ENCODE measurements at places on chromosomes 16 and 17. TPM values are rescaled to one million over a fixed set of nuclear protein-coding genes. Genes with fewer than 3 reads are reported as not detected.

- H3K27ac ChIP-seq: no peak overlapping the region
- H3K4me1 ChIP-seq: no peaks in the 10 kb centered on the region
- no peaks in the 10 kb centered on the region for H3K36me3 ChIP-seq
- DNase-seq: no peak
Measured at GRCh38 chr16:63244631-63245030, 1208.4 kb upstream of the CDH8 start.

DNA sequence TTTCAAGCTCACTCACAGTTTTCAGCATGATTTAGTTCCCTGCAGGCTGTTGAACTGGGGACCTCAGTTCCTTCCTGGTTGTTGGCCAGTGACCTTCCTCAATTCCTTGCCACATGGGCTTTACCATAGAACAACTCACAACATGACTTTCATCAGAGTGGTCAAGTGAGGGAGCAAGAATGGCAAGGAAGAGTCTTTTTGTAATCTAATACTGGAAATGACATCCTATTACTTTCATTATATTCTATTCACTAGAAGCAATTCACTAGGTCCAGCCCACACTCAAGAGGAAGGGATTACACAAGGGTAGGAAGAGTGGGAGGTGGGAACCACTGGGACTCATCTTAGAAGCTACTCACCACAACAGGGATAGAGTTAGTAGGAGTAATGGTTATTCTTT, 57.6 kb downstream of the SYT17 start:
- H3K27ac ChIP-seq: no peak overlapping the region
- H3K27me3 ChIP-seq: no peaks in the 10 kb centered on the region
- peaks cover 5% of the 10 kb centered on the region for H3K36me3 ChIP-seq
- DNase-seq: no peak

DNA sequence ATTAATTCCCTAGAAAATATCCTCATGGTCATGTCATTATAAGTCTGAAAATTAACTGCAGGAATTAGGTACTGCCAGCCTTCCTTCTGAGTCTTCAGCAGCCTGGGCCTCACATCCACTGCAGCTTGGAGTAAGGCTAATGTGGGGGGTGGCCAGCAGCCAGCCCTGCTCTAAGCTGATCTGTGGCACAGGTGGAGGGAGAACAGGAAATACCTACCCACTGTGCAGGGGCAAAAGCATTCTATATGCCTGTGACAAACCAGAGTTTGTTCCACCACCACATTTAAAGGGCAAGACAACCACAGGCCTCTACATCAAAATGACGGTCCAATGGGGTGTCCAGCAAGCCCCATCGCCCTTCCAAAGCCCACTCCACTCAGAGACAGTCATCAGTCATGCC, 9.4 kb downstream of the NPRL3 start:
- H3K4me3 ChIP-seq: no peak overlapping the region
- H3K27ac ChIP-seq: no peak overlapping the region
- no peaks in the 10 kb centered on the region for H3K4me1 ChIP-seq
- H3K36me3 ChIP-seq: peaks cover 9% of the 10 kb centered on the region

- no peak overlapping the region for H3K27ac ChIP-seq
- H3K36me3 ChIP-seq: no peaks in the 10 kb centered on the region
- H3K4me3 ChIP-seq: no peak overlapping the region
- no peaks in the 10 kb centered on the region for H3K4me1 ChIP-seq
Measured at GRCh38 chr16:73848993-73849392, 447.6 kb upstream of the PSMD7 start.

DNA sequence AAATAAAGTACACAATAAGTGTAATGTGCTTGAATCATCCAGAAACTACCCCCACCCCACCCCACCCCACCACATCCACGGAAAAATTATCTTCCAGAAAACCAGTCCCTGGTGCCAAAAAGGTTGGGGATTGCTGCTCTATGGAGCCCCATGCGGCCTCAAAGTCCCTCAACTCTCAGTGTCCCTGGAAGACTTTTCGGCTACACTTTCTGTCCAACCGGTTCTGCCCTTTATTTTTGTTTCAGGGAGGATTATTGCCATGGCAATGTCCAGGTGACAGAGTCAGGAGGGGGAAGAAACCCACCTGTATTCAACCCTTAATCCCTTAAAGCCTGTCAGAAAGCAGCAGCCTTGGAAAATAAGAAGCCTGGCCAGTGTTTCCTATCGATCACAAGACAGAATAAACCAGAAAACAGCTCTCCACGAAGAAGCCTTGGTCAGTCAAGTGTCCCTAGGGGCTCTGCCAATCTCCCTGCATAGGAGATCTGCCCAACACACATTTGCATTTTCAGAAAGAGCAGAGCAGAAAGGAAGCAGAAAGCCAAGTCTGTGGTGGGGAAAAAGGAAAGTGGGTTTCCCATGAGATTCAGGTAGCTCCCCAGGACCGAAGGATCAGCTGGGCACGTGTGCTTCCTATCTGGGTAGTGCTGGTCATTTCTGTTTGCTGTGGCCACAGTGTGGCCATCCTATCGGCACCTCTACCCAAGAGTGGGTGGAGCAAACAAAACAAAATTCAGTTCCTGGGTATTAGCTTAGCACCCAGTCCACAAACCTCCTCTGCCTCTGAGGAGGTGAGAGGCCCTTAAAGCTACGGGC, 342.7 kb downstream of the SOX9 start:
- H3K27ac ChIP-seq: no peak overlapping the region
- DNase-seq: no peak
- no peaks in the 10 kb centered on the region for H3K36me3 ChIP-seq
- H3K27me3 ChIP-seq: no peaks in the 10 kb centered on the region
- no peaks in the 10 kb centered on the region for H3K4me1 ChIP-seq
- H3K4me3 ChIP-seq: no peak overlapping the region

Gene RASD1
- 293 TPM for total RNA-seq

Gene XAF1
- 39.8 TPM for total RNA-seq

- peaks cover 9% of the 10 kb centered on the region for H3K4me1 ChIP-seq
- no peak overlapping the region for H3K4me3 ChIP-seq
- DNase-seq: no peak
- no peaks in the 10 kb centered on the region for H3K27me3 ChIP-seq
- H3K36me3 ChIP-seq: no peaks in the 10 kb centered on the region
- no peak overlapping the region for H3K27ac ChIP-seq
Measured at GRCh38 chr17:79987187-79987934, 48.3 kb downstream of the TBC1D16 start.

- peaks cover 52% of the 10 kb centered on the region for H3K36me3 ChIP-seq
- no peak overlapping the region for H3K27ac ChIP-seq
- H3K27me3 ChIP-seq: no peaks in the 10 kb centered on the region
- DNase-seq: no peak
- no peak overlapping the region for H3K4me3 ChIP-seq
- H3K4me1 ChIP-seq: no peaks in the 10 kb centered on the region
Measured at GRCh38 chr17:62581764-62582163, 45.7 kb upstream of the MRC2 start.

- no peak overlapping the region for H3K27ac ChIP-seq
- H3K4me1 ChIP-seq: no peaks in the 10 kb centered on the region
- H3K36me3 ChIP-seq: no peaks in the 10 kb centered on the region
- H3K4me3 ChIP-seq: no peak overlapping the region
Measured at GRCh38 chr16:46555951-46556350, 65.2 kb downstream of the SHCBP1 start.

DNA sequence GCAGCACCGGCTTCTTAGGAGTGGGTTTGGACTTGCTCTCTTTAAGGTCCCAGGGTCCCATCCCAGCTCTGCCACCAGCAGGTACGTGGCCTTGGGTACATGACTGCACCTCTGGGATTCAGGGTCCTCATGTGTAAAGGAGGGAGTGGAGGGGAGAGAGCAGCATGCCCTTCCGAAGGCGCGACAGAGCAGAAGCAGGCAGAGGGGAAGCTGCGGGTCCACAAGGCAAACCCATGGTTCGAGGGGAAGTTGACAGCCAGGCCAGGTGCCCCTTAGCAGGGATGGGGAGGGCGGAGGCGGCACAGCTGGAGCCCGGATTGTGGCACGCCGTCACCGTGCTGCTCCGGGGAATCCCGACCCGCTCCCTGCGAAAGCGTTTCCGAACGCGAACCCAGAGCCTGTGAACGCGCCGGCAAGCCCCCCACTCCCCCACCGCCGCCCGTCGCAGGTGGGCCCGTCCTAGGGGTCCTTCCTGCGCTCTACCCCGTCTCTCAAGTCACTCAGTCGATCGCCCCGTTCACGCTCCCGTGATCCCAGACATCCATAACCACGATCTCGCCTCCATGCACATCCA, 4.1 kb upstream of the TBX2 start:
- peaks cover 4% of the 10 kb centered on the region for H3K27me3 ChIP-seq
- no peaks in the 10 kb centered on the region for H3K4me1 ChIP-seq
- H3K36me3 ChIP-seq: no peaks in the 10 kb centered on the region
- H3K4me3 ChIP-seq: peak overlapping the region; percentile 83
- DNase-seq: no peak

Gene SNAI3
- not detected for total RNA-seq

Gene GNG13
- not detected for total RNA-seq

- peaks cover 20% of the 10 kb centered on the region for H3K36me3 ChIP-seq
- no peaks in the 10 kb centered on the region for H3K27me3 ChIP-seq
- H3K4me1 ChIP-seq: peaks cover 9% of the 10 kb centered on the region
- no peak for DNase-seq
Measured at GRCh38 chr17:4934173-4934979, 2.3 kb downstream of the GP1BA start.

Gene ETV4
- total RNA-seq: not detected

GRCh38 chr17:83162035-83162745, 82.8 kb downstream of the METRNL start:
- no peak for DNase-seq
- H3K36me3 ChIP-seq: no peaks in the 10 kb centered on the region
- H3K27ac ChIP-seq: no peak overlapping the region
- H3K4me3 ChIP-seq: no peak overlapping the region

DNA sequence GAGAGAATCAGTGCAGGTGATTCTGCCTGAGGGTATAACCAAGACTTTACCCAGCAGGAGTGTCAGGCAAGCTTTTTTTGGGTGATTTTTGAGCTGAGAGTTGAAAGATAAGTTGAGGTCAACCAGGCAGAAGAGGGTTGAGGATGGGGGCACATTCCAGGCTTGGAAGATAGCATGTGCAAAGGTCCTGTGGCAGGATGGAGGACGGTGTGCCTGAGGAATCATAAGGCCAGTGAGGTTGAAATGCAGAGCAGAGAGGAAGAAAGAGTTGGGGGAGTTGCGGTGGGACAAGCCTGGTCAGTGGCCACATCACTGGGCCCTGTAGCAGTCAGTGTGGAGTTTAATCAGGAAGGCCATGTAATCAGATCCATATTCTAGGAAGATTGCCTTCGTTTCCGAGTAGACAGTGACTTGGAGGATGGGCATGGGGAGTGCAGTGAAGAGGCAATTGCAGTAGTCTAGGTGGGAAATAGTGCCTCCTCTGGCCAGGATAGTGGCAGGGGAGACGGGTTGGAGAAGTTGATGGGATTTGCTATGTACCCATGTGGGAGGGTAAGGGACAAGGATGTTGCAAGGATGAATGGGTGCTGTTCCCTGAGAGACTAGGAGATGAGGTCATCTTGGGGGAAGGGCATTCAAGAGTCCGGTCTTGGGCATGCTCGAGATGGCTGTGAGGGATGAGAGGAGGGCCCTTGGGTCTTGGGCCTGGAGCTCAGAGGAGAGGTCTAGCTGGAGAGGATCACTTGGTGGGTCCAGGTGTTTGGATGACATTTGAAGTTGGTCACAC, 3.9 kb downstream of the PLEKHG4 start:
- H3K36me3 ChIP-seq: no peaks in the 10 kb centered on the region
- H3K27ac ChIP-seq: no peak overlapping the region
- H3K4me3 ChIP-seq: no peak overlapping the region
- no peak for DNase-seq

DNA sequence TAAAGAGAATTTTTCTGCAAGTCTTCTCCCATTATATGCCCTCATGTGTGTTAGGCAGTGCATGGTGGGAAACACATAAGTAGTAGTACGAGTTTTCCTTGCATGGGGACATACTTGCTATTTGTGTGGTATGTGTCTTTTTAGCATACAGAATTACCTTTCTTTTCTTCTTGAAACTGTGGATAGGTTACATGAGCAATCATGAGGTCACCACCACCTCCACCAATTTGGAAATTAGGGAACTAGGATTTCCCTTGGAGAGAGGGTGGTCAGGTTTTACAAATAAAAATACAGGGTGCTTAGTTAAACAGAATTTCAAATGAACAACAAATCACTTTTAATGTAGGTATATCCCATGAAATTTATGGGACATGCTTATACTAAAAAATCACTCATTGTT, 16.3 kb upstream of the AMZ2 start:
- H3K4me3 ChIP-seq: no peak overlapping the region
- H3K36me3 ChIP-seq: no peaks in the 10 kb centered on the region
- no peaks in the 10 kb centered on the region for H3K4me1 ChIP-seq
- H3K27ac ChIP-seq: no peak overlapping the region
- no peak for DNase-seq
- no peaks in the 10 kb centered on the region for H3K27me3 ChIP-seq

DNA sequence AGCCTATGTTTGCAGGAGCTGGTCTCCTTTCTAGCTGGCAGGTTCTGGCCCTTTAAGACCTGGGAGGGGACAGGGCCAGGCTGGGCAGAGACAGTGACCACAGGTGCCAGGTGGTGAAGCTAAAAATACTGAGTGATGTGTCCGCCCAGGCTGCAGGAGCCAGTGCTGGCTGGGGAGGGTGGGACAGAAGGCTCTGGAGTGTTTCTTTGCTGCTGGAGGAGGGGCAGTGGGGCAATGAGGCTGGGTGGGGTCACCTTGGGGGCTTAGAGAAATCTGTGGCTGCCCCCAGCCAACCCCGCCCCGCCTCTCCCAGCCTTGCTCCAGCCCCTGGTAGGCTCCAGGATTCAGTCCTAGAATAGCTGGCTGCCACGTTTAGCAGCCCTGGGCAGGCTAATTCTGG, 30.4 kb upstream of the SBK1 start:
- no peaks in the 10 kb centered on the region for H3K36me3 ChIP-seq
- no peaks in the 10 kb centered on the region for H3K27me3 ChIP-seq
- H3K4me1 ChIP-seq: peaks cover 12% of the 10 kb centered on the region
- DNase-seq: no peak
- H3K27ac ChIP-seq: no peak overlapping the region

GRCh38 chr17:76538941-76539570, 788 bp upstream of the PRCD start:
- no peak overlapping the region for H3K27ac ChIP-seq
- H3K36me3 ChIP-seq: no peaks in the 10 kb centered on the region
- no peak for DNase-seq
- peaks cover 14% of the 10 kb centered on the region for H3K4me1 ChIP-seq
- peaks cover 12% of the 10 kb centered on the region for H3K27me3 ChIP-seq

Measured in ascending aorta (tissue), 2 donors.